Small intestine (tissue), 16 donors: ENCODE measurements at places on chromosomes 2 and 18.
A peak's percentile ranks its signal among the peaks of the same experiment; 100 is the strongest.

- H3K27me3 ChIP-seq = no peaks in the 10 kb centered on the region
- no peak for DNase-seq
- no peak overlapping the region for H3K27ac ChIP-seq
- no peaks in the 10 kb centered on the region for H3K4me1 ChIP-seq
- no peak overlapping the region for H3K4me3 ChIP-seq
- no peaks in the 10 kb centered on the region for H3K36me3 ChIP-seq
These were observed 89.4 kb upstream of the SPTBN1 start for GRCh38 chr2:54366487-54367280.

GRCh38 chr18:13305301-13305700, 86.7 kb downstream of the LDLRAD4 start:
- no peaks in the 10 kb centered on the region for H3K36me3 ChIP-seq
- no peaks in the 10 kb centered on the region for H3K27me3 ChIP-seq
- no peak for DNase-seq
- no peak overlapping the region for H3K4me3 ChIP-seq

DNA sequence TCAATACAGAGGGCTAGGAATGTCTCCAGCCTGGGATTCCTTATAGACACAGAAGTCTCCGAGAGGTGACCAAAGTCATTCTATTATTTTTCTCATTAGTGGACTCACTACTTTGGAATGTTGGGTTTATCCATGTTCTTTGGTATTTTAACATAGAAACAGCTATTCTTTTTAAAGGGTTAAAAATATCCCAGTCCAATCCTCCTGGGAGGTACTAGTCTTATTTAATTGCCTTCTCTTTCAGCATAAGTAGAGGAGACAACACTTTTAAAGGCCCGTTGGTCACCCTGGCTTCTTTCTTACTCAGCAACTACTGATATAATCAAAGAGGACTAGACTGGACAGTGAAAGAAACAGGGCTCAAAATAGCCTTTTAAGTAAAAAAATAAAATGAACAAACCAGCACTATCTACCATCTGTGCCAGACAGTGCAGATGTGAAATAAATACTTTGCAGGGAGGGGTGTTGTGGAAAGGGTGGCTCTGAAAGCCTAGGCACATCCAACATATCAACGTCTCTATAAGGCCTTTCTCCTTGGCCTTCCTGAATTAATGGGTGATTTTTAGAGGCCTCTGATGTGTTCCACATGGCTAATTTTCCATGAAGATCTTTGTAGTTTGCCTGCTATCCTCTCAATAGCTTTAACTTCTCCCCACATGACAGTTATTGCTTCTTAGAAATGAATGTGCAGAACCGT, 334.4 kb upstream of the THUMPD2 start:
- H3K27ac ChIP-seq = no peak overlapping the region
- DNase-seq = no peak
- no peak overlapping the region for H3K4me3 ChIP-seq
- H3K27me3 ChIP-seq = no peaks in the 10 kb centered on the region
- no peaks in the 10 kb centered on the region for H3K4me1 ChIP-seq
- no peaks in the 10 kb centered on the region for H3K36me3 ChIP-seq

GRCh38 chr2:109065391-109065734, 63.6 kb upstream of the SH3RF3 start:
- H3K27ac ChIP-seq = peak overlapping the region; percentile 66
- DNase-seq = no peak
- peaks cover 6% of the 10 kb centered on the region for H3K4me1 ChIP-seq
- H3K27me3 ChIP-seq = no peaks in the 10 kb centered on the region
- H3K4me3 ChIP-seq = no peak overlapping the region

- H3K36me3 ChIP-seq = no peaks in the 10 kb centered on the region
- H3K4me1 ChIP-seq = no peaks in the 10 kb centered on the region
- DNase-seq = no peak
- no peak overlapping the region for H3K27ac ChIP-seq
- no peak overlapping the region for H3K4me3 ChIP-seq
- no peaks in the 10 kb centered on the region for H3K27me3 ChIP-seq
These were observed 57.2 kb upstream of the UGP2 start for GRCh38 chr2:63784461-63784860.

- no peak overlapping the region for H3K27ac ChIP-seq
- no peak for DNase-seq
- no peaks in the 10 kb centered on the region for H3K4me1 ChIP-seq
These were observed 21.1 kb upstream of the TMEM163 start for GRCh38 chr2:134739879-134740301.

- H3K27ac ChIP-seq = no peak overlapping the region
- no peaks in the 10 kb centered on the region for H3K36me3 ChIP-seq
- H3K4me1 ChIP-seq = no peaks in the 10 kb centered on the region
- H3K4me3 ChIP-seq = no peak overlapping the region
These were observed 77.2 kb downstream of the CD28 start for GRCh38 chr2:203783496-203784203.

GRCh38 chr2:150426724-150427123, 60.7 kb downstream of the RND3 start:
- no peaks in the 10 kb centered on the region for H3K36me3 ChIP-seq
- DNase-seq = no peak
- H3K27ac ChIP-seq = no peak overlapping the region
- no peaks in the 10 kb centered on the region for H3K4me1 ChIP-seq

GRCh38 chr2:216970359-216970915, 110.6 kb upstream of the TNP1 start:
- H3K27me3 ChIP-seq = peaks cover 6% of the 10 kb centered on the region
- H3K36me3 ChIP-seq = no peaks in the 10 kb centered on the region
- H3K27ac ChIP-seq = no peak overlapping the region
- H3K4me1 ChIP-seq = no peaks in the 10 kb centered on the region

GRCh38 chr2:202599911-202600310, 34.9 kb upstream of the FAM117B start:
- no peaks in the 10 kb centered on the region for H3K36me3 ChIP-seq
- H3K27me3 ChIP-seq = no peaks in the 10 kb centered on the region
- H3K4me3 ChIP-seq = no peak overlapping the region

GRCh38 chr18:37270666-37271052, 294.9 kb downstream of the CELF4 start:
- no peaks in the 10 kb centered on the region for H3K36me3 ChIP-seq
- no peak overlapping the region for H3K4me3 ChIP-seq
- no peak overlapping the region for H3K27ac ChIP-seq
- H3K4me1 ChIP-seq = no peaks in the 10 kb centered on the region
- no peak for DNase-seq

DNA sequence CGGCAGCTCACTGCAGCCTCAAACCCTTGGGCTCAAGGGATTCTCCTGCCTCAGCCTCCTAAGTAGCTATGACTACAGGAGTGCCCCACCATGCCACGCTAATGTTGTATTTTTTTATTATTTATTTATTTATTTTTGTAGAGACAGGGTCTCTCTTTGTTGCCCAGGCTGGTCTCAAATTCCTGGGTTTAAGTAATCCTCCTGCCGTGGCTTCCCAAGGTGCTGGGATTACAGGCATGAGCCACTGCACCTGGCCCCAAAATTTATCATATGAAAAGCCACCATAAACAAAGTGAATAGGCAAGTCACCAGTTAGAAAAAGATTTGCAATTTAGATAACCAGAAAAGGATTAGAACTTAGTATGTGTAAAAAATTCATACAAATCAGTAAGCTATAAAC, 138.6 kb upstream of the NCK2 start:
- DNase-seq = no peak
- H3K4me3 ChIP-seq = no peak overlapping the region
- no peaks in the 10 kb centered on the region for H3K27me3 ChIP-seq
- peaks cover 10% of the 10 kb centered on the region for H3K4me1 ChIP-seq
- no peaks in the 10 kb centered on the region for H3K36me3 ChIP-seq

GRCh38 chr2:215535125-215535668, 99.3 kb upstream of the FN1 start:
- H3K27me3 ChIP-seq = no peaks in the 10 kb centered on the region
- H3K4me3 ChIP-seq = no peak overlapping the region
- H3K36me3 ChIP-seq = no peaks in the 10 kb centered on the region
- no peak for DNase-seq
- no peaks in the 10 kb centered on the region for H3K4me1 ChIP-seq

GRCh38 chr2:46876741-46877384, 38.7 kb downstream of the MCFD2 start:
- peak; percentile 67 for DNase-seq
- H3K27ac ChIP-seq = no peak overlapping the region
- no peak overlapping the region for H3K4me3 ChIP-seq
- H3K36me3 ChIP-seq = no peaks in the 10 kb centered on the region
- H3K27me3 ChIP-seq = no peaks in the 10 kb centered on the region

GRCh38 chr18:27008575-27008974, 143.1 kb upstream of the AQP4 start:
- H3K4me1 ChIP-seq = no peaks in the 10 kb centered on the region
- H3K27ac ChIP-seq = no peak overlapping the region
- no peaks in the 10 kb centered on the region for H3K36me3 ChIP-seq
- no peaks in the 10 kb centered on the region for H3K27me3 ChIP-seq

- no peaks in the 10 kb centered on the region for H3K4me1 ChIP-seq
- H3K27ac ChIP-seq = no peak overlapping the region
- no peak for DNase-seq
- H3K36me3 ChIP-seq = no peaks in the 10 kb centered on the region
- H3K27me3 ChIP-seq = no peaks in the 10 kb centered on the region
- no peak overlapping the region for H3K4me3 ChIP-seq
These were observed 82.4 kb upstream of the PDE1A start for GRCh38 chr2:182509216-182509615.

DNA sequence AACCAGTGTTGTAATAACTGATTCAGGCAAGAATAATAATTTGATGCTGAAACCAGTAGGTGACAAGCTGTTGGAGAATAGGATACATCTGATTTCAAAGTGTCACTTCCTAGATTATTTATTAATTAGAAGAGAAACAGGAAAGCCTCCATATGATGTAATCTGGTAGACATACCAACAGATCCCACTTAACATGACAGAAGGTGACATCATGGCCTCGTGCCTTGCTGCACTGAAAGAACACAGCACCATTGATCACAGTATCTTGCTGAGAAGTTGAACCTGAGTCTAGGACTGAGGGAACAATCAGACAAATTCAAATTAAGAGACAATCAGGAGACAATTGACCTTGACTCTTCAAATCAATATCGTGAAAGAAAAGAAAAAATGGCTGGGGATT, 131.6 kb upstream of the DLGAP1 start:
- no peak overlapping the region for H3K27ac ChIP-seq
- H3K36me3 ChIP-seq = no peaks in the 10 kb centered on the region
- H3K4me1 ChIP-seq = no peaks in the 10 kb centered on the region
- no peaks in the 10 kb centered on the region for H3K27me3 ChIP-seq
- H3K4me3 ChIP-seq = no peak overlapping the region
- no peak for DNase-seq

- no peaks in the 10 kb centered on the region for H3K4me1 ChIP-seq
- no peak overlapping the region for H3K27ac ChIP-seq
- no peaks in the 10 kb centered on the region for H3K27me3 ChIP-seq
- no peaks in the 10 kb centered on the region for H3K36me3 ChIP-seq
These were observed 69.8 kb downstream of the CYBRD1 start for GRCh38 chr2:171592036-171592555.

- H3K27me3 ChIP-seq = peaks cover 42% of the 10 kb centered on the region
- DNase-seq = no peak
- no peaks in the 10 kb centered on the region for H3K4me1 ChIP-seq
- no peak overlapping the region for H3K4me3 ChIP-seq
- no peak overlapping the region for H3K27ac ChIP-seq
These were observed 6.9 kb downstream of the OSR1 start for GRCh38 chr2:19351499-19351898.

- no peaks in the 10 kb centered on the region for H3K4me1 ChIP-seq
- no peak for DNase-seq
- no peaks in the 10 kb centered on the region for H3K27me3 ChIP-seq
- no peak overlapping the region for H3K4me3 ChIP-seq
These were observed 5.0 kb downstream of the NTSR2 start for GRCh38 chr2:11665028-11665427.

- peak; percentile 72 for DNase-seq
- H3K27ac ChIP-seq = peak overlapping the region; percentile 84
- no peaks in the 10 kb centered on the region for H3K36me3 ChIP-seq
These were observed 231.6 kb upstream of the SMAD2 start for GRCh38 chr18:48161911-48162698.

DNA sequence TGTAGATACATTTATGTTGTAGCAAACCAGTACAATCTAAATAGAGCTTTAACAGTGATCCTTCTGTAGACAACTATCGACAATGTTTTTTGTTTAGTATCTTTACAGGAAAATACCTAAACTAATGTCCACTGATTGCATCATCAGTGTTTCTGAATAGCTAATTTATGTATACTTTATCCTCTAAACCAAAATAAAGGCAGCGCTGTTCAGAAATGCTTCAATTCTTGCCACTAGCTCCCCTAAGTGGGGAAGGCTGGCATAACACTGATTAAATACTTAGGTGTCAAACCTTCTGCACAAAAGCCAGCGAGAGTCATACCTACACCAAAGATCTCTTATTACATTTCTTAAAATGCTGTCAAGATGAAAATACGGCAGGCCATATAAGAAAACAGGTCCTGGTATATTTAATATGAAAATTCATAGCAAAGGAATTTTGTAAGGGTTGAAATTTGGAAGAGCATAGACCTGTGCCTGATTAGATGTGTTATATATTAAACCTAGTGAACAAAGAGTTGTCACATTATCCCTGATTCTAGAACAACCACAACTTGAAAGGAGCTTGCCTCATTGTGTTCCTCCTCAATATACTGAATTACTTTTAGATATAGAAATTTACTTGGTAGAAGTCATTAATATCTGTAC, 1693.4 kb upstream of the SLC39A10 start:
- no peaks in the 10 kb centered on the region for H3K4me1 ChIP-seq
- H3K4me3 ChIP-seq = no peak overlapping the region
- no peak overlapping the region for H3K27ac ChIP-seq
- peak; percentile 2 for DNase-seq

DNA sequence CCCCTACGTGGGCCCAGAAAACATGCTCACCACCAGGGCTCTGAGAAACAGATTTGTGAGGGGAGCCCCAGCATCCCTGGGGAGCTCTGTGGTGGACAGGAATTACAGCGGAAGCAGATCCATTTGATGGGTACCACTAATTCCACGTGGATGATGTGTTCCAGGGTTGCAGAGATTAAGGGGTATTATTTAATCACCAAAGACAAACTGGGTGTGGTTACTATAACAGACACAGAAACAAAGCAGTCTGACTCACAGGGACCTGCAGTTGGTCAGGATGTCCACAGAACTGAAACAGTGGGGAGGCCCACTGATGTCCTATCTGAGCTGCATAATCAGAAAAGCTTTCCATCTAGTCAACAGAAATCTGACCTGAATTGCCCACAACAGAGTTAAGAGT, 65.8 kb downstream of the PSMG2 start:
- no peak overlapping the region for H3K4me3 ChIP-seq
- no peaks in the 10 kb centered on the region for H3K27me3 ChIP-seq
- no peaks in the 10 kb centered on the region for H3K4me1 ChIP-seq
- no peaks in the 10 kb centered on the region for H3K36me3 ChIP-seq
